ENCODE measurements at places on chromosomes 6 and 20.

GRCh38 chr6:118780668-118781067 is 113.3 kb upstream of the ASF1A start:
- no peak for DNase-seq

DNA sequence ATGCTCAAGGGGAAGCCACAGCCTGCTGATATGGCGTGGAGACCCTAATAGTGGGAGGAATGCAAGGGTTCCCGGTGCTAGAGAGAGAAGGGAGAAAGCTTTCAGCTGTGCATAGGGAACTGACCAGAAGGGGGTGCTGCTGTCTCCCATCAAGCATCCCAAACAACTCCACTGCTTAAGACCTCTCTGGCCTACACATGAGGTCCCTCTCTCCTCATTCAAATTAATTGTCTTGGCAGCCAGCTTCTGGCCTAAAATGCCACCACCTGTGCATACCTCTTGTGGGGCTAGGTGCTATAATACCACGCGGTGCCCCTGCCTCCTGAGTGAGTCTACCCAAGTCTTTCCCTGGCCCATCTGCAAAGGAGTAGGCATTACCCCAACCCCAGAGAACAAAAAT is 14.5 kb downstream of the ADISSP start:
- DNase-seq, result peak; percentile 42

DNA sequence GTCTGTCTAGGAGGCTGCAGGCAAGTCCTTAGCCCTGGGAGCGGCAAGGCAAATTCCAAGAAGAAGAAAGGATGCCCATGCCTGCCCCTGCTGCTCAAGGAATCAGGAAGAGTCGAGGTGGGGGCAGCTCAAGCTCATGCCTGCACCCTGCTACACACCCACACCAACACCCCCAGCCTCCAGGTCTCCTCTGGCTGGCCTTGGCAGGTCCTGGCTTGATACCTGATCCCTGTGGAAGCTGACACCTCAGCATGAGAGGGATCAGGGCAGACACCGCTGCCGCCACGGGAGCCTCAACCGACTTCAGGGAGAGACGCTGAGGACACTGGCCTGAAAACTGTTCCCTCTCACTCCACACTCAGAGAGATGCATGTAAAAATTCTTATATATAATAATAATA is 35.5 kb upstream of the MAFB start:
- no peak for DNase-seq

DNA sequence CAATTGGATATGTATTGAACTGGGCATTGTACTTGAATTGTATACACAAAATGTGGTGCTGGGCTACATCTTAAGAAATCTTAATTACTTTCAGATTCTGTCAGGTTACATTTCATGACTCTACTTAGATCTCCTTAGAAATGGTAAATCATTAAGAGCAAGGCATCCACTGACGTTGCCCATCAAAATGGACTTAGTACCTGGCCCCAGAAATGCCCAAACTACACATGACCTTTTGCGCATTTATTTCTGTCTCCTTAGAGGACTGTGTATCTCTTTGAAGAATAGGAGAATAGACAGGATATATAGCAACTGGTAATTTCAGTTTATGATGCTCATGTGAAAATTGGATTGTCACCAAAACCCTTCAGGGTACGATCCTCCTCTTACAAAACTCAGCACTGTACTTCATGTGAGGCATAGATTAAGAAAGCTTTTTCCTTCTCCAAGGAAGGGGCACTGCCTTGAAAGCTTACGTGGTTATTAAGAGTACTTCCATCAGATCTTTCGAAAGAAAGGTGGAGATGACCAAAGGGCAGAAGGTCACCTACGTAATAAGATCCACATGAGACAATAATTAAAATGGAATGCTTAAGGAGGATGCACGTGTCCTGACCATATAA is 61.4 kb upstream of the BMP2 start:
- no peak for DNase-seq

Measured in SK-N-DZ (cell line).